ENCODE measurements at places on chromosomes 11 and 22.

GRCh38 chr22:43777286-43777685, 34.8 kb downstream of the EFCAB6 start:
- DNase-seq = no peak

DNA sequence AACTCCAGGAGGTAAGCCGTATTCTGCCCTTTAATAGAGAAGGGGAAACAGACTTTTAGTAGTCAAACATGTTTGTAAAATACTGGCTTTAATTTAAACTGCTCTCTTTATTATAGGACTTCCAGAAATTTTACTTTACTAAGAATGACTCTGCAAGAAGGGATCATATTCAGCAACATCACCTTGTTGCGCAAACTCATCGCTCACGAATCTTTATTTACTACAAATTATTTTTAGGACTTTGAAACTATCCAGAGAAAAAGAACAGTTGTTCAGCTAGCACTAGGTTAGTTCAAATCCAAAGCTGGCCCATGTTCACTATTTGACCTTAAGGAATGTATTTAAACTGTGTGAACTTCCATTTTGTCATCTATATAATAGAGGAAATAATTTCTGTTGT, 498.3 kb upstream of the TENM4 start:
- no peak for DNase-seq

GRCh38 chr11:70068950-70069349, 9.2 kb upstream of the ANO1 start:
- no peak for DNase-seq

- DNase-seq = no peak
Measured at GRCh38 chr11:111559800-111560464, 19.4 kb downstream of the LAYN start.

GRCh38 chr11:65918211-65919140, at the start of gene C11orf68:
TSS of gene C11orf68 (minus strand) at chr11:65919062. CDS start at chr11:65919031, 31 bp downstream.
- DNase-seq = no peak

GRCh38 chr11:89361734-89362133, 129.4 kb downstream of the NOX4 start:
- DNase-seq = no peak

GRCh38 chr22:31124290-31124689, 1.5 kb downstream of the INPP5J start:
- no peak for DNase-seq

DNA sequence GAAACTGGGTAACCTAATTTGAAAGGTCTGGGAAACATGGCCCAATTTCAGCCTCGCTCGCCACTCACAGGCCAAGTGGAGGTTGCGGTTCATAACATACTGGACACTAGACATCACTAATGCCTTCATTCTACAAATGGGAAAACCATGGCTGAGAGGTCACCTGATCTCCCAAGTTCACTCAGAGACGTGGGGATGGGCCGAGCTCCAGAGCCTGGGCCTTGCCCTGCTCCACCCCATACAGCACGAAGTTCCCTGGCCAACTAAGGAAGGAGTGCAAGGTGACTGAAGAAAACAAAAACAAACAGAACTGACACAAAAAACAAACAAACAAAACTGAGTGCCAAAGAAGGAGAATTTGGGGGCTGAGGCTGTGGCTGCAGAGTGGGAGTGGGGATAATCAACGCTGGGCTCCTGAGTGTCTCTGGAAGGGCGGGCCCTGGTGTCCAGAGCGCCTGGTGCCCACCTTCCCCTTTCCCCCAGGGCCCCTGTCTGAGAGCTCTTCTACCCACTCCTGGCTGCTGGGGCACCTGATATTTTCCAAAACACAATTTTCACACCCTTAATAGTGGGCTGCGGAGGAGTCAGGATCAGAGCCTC, 46.5 kb upstream of the ADA2 start:
- DNase-seq = no peak

DNA sequence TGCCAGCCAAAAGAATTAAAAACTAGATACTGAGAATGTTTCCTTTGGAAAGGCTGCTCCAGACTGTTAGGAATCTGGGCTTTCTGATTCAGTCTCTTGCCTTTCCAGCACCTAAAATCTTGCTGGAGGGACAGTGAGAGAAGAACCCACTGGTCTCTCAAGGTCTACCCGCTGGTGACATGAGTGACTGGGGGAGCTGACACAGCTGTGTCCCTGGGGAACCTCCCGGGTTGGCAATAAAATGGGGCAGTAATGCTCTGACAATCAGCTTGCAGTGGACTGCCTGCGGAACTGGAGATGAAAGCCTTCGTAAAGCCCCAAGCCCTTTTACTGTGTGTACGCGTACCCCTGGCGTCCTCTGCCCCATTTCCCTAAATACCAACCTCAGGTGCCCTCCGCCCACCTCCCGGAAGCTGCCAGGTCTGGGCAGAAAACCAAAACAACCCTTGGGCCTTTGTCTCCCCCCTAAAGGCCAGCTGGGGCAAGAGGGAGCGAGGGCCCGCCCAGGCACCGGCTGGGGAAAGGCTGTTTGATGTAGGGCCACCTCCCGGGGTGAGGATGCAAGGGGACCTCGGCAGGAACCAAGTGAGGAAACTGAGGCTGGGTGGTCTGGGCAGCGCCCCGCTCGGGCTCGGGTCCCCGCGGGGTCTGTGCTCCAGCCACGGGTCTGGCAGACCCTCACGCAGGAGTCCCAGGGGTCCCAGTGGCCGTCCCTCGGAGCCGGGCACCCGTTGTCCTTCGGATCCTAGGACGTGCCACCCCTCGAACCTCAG, 741 bp downstream of the CARS1 start:
- DNase-seq = peak; percentile 32

GRCh38 chr11:2995031-2995561, 3.0 kb upstream of the NAP1L4 start:
- DNase-seq = no peak

DNA sequence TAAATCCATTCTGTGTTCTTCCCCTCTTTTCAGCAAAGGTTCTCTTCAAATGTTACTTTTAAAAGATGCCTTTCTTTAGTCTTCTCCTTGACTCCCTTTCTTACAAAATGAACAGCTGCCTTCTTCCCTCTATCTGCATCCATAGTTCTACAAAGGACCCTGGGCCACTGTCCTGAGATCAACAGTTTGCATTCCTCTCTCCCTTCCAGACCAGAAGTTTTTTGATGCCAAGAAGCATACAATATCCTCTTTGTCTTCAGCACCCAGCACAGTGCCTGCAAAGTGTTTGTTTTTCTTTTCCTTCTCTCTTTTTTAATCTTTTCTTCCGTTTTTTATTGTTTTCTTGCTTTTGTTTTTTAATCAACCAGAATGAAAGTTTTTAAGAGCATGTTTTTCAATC, 183.5 kb upstream of the SNX19 start:
- DNase-seq = no peak

DNA sequence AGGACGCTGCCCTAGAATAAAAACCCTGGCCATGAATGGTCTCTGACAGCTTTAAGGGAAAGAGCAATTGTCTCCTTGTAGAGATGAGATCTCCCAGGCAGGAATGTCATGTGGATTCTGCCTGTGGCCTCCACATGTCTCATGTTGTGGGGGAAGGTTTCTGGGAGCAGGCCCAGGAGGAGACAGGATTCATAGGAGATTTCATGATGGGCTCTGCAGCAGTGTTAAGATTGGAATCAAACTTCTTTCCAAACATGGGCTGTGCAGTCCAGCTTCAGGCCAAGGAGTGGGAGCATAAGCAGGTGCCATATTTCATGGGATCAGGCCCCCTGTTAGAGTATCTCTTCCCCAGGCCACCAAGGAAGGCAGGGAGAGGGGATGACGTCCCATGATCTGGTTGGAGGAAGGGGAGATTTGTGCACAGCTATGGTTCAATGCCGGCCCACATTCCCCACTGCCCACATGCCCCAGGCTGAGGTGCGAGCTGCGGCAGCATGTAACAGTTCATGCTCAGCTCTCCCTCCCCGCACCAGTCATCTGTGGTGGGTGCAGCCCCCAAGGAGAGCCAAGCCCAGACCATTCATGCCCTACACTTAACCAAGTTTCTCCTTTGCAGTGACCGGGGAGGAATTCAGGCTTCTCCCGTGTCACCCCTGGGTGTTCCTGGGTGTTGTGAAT, 42.5 kb downstream of the LMO1 start:
- no peak for DNase-seq

DNA sequence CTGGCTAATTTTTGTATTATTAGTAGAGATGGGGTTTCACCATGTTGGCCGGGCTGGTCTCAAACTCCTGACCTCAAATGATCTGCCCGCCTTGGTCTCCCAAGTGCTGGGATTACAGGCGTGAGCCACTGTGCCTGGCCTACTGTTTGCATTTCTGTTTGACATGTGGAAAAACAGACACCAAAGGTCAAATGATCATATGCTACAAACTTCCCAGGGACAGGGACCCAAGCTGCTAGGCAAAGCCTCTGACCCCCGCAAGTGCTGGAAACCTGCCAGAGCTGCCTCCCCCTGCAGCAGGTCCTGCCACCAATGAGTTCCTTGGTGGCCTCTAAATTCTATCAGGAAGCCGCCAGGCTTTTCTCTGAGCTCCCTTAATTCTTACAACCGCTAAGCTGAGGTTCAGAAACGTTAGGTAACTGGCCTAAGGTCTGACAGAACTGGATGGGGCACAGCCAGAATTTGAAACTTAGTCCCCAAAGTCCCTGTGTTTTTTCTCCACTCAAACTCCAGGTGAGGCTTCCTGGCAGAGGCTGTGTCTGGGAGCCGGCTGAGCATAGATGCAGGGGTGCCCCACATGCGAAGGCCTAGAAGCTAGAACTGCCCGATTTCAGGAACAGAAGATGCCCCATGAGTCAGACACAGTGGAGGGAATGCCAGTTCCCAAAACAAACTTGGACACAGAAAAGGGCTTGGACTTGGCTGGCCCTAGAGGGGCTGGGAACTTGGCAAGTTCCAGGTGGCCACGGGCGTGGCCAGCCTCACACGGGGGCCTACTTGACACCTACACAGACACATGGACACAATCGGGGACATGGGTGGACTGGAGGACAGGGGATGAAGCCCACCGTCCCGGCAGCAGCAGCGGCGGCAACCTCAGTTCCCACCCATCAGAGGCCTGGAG, 7.4 kb downstream of the CSNK1E start:
- DNase-seq = no peak

DNA sequence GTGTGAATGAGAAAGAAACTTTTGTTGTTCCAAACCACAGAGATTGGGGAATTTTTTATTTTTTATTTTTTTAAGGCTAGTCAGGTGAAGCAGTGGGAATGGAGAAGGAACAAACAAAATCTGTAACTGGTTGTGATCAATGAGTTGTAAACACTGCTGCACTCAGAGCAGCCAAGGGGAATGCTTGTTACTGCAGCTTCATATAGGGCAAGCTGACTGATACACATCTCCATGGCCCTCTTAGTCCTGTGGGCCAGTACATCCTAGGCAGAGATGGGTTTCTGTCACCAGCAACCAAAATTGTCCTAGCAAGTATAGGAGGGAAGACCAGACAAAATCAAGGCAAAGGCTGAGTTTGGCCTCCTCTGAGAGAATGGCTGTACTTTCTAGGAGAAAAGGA, 306.8 kb downstream of the CTTN start:
- DNase-seq = no peak

DNA sequence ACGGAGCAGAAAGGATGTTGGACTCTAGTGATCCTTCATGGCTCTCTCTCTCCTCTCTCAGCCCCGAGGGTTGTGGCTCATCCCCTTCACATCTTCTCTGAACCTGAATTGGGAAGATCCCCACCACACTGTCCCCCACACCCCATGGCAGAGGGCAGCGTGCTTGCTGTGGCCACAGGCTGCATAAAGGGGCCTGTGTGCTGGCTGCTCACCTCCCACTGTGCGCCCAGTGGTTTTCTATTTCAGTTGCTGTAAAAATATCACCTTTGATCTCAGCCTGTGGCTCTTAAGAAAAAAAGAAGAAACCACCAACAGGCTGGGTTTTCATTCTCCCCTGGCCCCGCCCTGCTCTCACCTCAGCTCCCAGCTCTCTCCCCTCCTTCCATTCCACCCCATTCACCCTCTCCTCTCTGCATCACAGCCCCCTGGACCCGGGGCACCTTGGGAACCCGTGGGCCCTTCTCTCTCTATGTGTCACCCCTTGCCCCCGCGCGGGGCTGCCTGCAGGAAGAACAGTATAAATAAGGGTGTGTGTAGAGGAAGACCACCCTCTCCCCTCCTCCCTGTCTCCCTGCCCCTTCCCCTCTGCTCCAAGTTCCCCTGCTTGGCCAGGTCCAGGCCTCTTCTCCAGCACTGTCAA, 25.8 kb upstream of the WNT11 start:
- no peak for DNase-seq

GRCh38 chr11:121336279-121336937, 43.8 kb downstream of the SC5D start:
- DNase-seq = no peak

- DNase-seq = no peak
Measured at GRCh38 chr22:36472689-36473088, 8.8 kb downstream of the TXN2 start.

DNA sequence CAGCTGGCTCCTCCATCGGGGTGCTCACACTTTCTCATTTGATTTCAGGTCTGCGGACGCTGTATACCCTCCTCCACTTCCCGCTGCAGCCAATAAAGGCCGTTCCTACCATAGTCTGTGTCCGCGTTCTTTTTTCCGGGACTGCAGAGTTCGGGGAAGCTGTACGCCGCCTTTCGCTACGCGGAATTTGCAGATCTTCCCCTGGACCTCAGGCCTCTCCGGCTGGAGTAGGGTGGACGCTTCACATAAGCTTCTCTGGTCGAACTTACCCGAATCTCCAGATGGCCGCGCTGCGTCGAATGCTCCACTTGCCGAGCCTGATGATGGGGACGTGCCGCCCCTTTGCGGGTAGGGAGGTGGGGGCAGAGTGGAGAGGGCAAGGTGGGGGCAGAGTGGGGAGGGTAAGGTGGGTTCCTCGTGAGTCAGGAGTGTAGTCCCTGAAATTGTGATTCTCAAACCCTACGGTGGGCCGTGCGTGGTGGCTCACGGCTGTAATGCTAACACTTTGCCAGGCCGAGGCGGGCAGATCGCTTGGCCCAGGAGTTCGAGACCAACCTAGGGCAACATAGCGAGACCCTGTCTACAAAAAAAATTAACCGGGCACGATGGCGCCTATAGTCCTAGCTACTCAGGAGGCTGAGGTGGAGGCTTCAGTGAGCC, 617 bp downstream of the CSKMT start:
- DNase-seq = no peak

- DNase-seq = no peak
Measured at GRCh38 chr11:62341588-62341987, 4.3 kb downstream of the ASRGL1 start.

- DNase-seq = no peak
Measured at GRCh38 chr11:33699515-33700062, 1.0 kb downstream of the C11orf91 start.

GRCh38 chr11:75557666-75558494, 4.2 kb upstream of the SERPINH1 start:
- DNase-seq = no peak

DNA sequence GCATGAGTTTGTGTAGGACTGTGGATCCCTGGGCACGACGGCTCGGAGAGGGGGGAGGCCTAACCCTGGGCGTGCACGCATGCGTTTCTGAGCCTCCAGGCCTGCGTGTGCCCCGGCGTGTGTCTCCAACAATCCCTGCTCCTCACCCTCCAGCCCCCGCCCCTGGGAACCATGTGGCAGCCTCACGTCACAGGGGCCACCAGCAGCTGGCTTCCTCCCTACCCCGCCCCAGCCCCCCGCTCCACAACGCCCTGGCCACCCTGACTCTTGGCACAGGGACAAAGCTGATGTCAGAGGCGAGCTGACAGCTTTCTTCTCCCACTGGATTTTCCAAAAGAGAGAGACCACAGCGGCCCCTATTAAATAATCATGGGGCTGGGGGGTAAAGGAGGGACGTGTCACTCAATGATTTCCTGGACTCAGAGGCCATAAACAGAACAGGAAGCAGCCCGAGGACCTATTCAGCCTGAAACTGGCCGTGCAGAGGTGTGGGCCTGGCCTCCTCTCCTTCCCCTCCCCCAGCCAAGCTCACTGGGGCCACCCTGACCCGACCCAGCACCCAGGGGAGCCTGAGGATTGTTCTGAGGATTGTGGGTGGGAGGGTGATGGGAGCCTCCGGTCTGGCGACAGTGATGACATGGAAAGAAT, 6.8 kb upstream of the LIF start:
- DNase-seq = no peak
